ENCODE measurements at places on chromosomes 5 and 9.
A peak's percentile ranks its signal among the peaks of the same experiment; 100 is the strongest.

DNA sequence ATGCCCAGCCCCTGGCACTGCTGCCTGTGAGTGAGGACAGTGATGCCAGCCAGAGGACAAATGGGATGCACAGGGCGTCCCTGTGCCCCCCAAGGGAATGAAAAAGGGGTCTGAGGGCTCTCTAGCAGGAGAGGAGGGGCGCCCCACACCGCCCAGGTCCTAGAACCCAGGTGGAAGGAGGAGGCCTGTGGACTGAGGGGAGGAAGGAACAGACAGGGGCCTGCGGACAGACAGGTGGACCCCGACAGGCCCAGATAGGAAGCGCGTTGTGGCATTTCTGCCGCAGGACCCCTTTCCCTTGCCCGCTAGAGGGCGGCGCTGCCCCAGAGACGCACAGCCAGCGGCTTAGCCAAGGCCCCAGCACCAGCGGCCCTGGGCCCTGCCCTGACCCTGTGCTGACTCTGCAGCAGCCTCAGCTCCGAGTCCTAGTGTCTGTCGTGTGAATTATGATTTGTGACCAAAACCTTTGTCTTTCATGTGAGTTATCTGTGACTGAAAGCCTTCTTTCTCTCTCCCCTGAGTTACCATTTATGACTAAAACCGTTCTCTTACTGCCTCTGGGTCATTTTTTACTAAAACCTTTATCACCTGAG lies 30.7 kb downstream of the TRIP13 start:
- peak; percentile 66 for DNase-seq

DNA sequence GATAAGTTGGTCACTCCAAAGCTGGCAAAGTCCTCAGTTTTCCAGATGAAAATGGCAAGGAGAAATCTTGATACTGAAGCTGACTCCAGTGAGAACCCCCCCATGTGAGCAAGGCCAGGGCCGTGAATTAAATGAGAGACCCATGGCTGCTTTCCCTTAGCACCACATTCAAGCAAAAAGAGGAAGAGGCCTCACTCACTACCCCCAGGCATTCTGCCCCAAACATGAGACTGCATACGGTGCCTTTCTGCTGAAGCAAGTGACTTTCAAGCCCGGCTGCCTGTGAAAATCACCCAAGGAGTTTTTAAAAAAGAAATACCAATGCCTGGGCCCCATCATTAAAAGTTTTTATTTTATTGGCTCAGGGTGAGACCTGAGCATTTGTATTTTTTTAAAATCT lies 66.9 kb downstream of the TMEM252 start:
- DNase-seq: no peak

DNA sequence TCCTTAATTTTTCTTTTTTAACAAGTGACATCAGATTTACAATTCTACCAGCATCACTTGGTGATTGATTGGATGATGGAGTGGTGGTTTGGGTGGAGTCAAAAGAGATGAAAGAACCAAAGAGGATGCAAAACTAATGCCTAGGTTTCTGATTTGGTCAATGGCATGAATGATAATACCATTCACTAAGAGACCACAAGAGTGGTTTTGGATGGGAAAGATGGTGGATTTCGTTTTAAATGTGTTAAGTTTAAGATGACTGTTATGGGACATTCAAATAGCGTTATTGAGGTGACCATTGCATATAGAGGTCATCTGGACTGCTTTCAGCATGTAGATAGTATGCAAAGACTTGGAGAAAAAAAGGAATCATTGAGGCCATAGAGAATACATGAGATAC lies 3.6 kb downstream of the SMC5 start:
- DNase-seq: no peak

- DNase-seq: no peak
Observed at GRCh38 chr5:147093138-147093537, 141.7 kb upstream of the STK32A start.

DNA sequence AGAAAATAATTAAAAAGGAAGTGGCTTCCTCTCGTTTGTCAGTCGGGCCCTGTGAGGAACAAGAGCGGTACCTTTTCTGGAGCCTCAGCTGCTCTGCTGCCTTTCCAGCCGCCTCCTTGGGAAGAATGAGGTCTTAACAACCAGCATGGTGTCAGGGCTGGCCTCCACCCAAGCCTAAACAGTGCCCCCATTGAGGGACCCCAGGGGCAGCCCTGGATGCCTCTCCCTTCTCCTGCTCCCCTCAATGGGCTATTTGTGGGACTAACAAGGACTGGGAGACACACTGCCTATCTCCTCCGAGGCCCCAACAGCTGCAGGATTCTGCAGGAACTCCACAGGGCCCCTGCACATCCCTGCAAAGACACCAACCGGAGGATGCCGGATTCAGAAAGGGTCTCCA lies 155.4 kb upstream of the MAP3K1 start:
- no peak for DNase-seq

GRCh38 chr5:15004506-15004905 lies 132.9 kb upstream of the ANKH start:
- no peak for DNase-seq

GRCh38 chr9:2023532-2023931 lies 8.4 kb downstream of the SMARCA2 start:
- DNase-seq: no peak

- DNase-seq: no peak
Observed at GRCh38 chr9:123353041-123353440, 3.0 kb upstream of the CRB2 start.

GRCh38 chr5:77893225-77893860 lies 117.2 kb upstream of the TBCA start:
- DNase-seq: peak; percentile 85

DNA sequence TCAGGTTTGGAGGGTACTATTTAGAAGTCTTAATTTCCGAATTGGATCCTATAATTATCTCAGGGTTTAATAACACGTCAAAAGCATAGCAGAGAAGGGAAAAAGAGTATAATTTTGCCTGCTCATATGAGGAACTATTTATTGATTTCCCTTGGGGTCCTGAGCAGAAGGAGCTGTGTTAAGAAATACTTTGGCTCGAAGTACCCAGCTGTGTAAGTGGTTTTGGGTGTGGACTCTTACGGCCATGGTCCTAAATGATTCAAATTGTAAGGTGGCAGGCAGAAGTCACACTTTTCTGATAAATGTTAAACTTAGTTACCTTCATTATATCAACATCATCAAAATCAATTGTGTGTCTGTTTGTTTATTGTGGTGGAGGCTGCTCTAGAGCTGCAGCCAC lies 190.4 kb downstream of the MTRR start:
- no peak for DNase-seq

- no peak for DNase-seq
Observed at GRCh38 chr5:24539613-24540012, 105.2 kb downstream of the CDH10 start.

GRCh38 chr5:88661806-88662207 lies 221.2 kb downstream of the MEF2C start:
- no peak for DNase-seq

DNA sequence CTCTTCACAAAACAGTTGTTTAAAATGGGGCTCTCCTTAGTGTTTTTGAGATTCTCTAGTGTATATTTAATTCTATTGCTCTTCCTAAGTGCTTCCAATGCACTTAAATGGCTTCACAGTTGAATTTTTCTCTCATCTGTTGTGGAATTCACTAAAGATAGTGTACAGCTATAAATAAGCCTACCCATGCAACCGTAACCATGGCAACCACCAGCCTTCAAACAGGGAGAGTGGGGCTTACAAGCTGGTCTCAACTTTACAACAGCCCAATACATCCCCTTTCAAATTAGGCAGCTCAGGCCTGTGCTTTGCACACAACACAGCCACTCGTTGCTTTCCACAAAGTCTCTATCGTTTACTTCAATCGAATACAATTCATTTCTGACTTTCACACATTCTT lies 144.0 kb upstream of the PLPPR1 start:
- no peak for DNase-seq

GRCh38 chr9:121637713-121638220 lies 13.7 kb upstream of the DAB2IP start:
- peak; percentile 38 for DNase-seq

DNA sequence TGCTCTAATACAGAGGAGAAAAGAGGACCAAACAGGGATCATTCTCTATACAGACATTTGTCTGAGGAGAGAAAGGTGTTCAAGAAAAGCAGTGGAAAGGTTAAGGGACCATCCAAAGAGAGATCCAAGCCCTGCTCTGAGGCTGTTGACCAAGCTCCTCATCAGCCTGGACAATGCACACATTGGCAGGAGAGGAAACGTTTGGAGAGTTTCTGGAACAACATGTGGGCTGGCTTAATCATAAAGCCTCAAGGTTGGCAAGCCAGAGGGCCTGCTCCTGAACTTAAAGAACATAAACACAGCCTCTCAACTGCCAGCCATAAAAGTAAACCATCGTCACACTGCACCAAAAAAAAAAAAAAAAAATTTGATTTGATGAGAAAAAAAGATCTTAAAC lies 184.4 kb upstream of the SLC12A2 start:
- DNase-seq: no peak

DNA sequence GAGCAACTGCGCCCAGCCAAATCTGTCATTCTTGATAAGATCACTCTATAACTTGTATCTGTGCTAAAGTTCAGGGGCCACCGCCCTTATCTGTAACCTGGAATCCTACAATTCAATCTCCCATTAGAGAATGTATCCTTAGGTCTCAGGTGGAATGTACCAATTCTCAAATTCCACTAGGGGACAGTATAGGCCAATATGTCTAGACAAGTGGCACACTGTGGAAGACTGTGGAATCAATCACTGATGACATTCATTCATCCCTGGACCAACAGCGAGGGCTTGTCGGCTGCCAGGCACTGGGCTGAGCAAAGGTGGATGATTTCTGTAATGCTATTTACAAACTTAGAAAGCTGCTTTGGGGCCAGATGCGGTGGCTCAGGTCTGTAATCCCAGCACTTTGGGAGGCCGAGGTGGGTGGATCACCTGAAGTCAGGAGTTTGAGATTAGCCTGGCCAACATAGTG lies 28.7 kb upstream of the MEGF9 start:
- DNase-seq: peak; percentile 53

GRCh38 chr9:107636571-107637381 lies 147.2 kb upstream of the KLF4 start:
- no peak for DNase-seq

GRCh38 chr9:22700171-22700570 lies 253.5 kb downstream of the DMRTA1 start:
- no peak for DNase-seq

DNA sequence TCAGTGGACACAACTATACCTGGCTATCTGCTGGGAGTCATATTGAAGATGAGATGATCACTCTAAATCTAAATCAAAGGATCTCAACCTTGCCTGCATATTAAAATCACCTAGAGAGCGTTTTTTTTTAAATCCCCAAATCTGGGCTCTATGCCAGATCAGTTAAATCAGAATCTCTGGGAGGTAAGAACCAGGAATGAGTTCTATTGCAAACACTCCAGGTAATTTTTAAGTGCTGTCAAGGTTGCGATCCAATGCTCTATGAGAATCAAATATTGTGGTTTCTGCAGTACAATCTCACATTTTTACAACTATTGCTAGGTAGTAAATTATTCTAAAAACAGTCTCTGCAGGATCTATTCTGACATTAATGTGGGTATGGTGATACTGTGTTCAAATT lies 202.3 kb upstream of the OR13F1 start:
- no peak for DNase-seq

DNA sequence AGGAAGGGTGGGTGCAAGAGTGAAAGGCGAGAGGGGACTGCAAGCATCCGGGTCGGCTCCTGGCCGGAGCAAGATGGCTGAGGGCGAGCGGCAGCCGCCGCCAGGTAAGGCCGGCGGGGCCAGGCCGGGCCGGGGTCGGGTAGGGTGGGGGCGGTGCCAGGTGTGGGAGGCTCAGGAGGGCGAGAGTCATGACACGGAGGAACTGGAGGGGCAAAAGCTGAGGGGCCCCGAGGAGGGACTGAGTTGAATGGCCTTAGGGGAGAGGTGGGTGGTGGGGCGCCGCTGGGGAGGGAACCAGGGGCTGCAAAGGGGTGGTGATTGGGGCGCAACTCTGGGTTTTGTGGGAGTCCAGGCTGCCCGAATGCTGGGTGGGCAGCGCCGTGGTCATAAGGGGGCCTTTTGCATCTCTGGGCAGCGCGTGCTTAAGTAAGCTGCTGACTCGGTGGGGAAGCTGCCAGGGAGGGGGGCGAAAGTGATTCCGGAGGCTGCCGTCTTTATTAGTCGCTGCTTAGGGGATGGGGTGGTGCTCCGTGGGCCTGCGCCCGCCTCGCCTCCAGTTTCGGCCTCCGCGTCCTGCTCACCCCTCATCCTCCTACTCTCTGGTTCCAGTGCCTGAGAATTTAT lies 425 bp downstream of the PTPA start:
- peak; percentile 44 for DNase-seq

DNA sequence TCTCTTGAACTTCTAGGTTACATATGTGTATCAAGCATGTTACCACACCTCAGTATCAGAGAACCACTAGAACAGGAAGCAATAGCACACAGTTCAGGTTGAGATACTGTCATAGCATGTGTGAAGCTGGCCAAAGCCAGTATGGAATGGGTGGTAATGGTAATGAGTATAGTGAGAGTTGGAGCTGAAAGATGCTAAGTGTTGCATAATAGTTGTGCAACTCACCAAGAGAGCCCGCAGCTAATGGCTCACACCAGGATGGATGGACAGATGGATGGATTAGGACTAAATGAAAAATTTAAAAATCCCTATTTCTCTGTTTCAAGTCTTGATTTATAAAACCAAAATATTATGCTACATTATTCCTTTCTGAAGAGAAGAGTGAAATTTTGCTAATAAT lies 53.4 kb upstream of the KCNN2 start:
- no peak for DNase-seq

DNA sequence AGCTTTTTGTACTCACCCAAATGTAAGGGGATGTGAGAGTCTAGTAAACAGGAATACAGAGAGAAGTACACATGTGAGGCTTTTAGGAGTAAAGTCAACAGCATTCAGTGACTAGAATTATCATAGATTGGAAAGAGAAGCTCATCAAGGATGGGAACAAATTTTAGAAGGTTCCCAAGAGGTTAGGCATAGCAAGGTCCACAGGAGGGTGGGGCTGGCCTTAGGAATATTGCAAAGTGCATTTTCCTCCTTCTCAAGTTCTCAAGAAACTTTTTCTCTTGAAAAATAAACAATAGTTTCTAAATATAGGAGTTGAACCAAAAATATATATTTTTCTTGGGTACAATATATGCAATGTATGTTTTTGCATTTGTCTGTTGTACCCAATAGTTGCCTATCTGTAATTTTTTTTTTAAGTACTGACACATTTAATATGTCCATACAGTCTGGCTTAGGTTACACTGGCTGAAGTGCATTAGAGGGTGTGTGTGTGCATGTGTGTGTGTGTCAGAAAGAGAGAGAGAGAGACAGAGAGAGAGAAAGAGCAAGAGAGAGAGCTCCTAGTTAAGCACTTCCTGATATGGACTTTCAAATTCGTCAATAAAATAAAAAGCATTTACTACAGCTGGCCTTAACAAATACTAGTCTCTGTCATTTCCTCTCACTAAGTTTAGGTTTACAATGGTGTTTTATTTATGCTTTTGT lies 62.2 kb downstream of the SNX18 start:
- no peak for DNase-seq

DNA sequence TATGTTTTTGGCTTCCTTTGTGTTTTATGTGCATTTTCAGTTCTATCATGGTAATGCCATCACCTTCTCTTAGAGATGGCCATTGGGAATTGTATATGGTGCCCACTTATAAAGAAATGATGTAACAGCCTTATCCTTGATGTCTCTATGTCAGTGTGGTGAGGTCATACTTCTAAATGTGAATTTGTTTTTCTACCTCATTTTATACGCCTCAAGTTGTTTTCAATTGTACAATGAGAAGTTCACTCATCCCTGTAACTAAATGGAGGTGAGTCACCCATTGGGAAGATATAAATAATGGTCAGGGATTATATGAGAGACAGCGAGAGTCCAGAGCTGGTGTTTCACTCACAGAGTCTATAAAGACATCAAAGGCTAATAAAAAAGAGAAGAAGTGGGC lies 402.4 kb downstream of the AGTPBP1 start:
- no peak for DNase-seq

GRCh38 chr5:175603987-175604739 lies 53.7 kb upstream of the HRH2 start:
- no peak for DNase-seq
